ENCODE measurements at places on chromosomes 1 and 21.

DNA sequence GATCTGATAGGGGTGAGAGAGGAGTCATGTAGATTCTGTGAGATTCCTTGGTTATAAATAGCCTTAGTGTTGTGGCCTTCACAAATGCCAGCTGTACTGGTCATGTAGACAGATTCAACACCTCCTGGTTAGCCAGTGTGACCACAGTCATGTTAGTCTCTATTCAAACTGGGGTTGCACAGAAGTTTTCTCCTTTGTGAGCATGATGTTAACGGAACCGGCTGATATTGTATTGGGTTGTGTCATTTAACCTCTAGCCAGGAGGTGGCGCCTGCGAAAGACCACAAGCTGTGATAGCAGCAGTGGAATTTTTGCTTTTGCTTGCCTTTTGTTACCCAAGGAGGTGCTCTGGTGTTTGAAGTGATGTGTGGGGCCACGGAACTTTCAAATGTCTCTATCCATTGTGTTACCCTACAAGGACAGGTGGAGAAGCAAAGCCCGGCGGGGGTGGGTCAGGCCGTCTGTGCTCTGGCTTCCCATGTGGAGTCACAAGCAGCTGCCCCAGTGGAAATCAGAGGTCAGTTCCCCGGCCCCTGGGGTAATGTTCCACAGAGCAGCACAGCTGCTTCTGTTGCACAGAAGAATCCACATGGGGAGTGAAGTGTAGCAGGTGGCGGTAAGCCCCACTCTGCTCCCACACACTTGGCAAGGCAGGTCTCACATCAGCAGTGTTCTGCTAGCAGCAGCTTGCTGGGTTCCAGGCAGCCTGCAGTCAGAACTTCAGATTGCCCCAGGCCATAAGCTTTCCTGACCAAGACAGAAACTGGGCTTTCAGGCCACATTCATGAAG, 112.6 kb downstream of the ADAMTS1 start:
- DNase-seq, result no peak

- DNase-seq, result no peak
Observed at GRCh38 chr1:229694053-229694693, 68.1 kb downstream of the URB2 start.

- DNase-seq, result no peak
Observed at GRCh38 chr1:179177182-179177581, 52.3 kb downstream of the ABL2 start.

- DNase-seq, result no peak
Observed at GRCh38 chr1:5513179-5513578, 479.0 kb downstream of the NPHP4 start.

DNA sequence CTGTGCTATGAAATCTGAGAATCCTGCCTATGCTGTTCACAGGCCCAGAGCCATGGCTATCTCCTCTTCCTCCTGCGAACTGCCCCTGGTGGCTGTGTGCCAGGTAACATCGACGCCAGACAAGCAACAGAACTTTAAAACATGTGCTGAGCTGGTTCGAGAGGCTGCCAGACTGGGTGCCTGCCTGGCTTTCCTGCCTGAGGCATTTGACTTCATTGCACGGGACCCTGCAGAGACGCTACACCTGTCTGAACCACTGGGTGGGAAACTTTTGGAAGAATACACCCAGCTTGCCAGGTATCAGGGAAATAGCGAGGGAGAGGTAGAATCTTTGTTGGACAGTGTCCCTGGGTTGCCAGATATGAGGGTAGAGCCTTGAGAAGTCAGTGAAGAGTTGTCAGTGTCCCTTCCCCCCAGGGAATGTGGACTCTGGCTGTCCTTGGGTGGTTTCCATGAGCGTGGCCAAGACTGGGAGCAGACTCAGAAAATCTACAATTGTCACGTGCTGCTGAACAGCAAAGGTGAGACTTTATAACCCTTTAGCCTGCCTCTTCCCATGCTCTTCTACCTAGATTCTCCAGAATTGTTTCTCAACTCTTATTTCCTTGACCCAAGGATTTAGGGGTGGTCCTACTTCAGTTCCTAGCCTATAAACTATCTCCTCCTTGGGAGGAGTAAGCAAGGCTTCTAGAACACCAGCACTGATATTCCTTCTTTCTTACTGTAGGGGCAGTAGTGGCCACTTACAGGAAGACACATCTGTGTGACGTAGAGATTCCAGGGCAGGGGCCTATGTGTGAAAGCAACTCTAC, 1.4 kb downstream of the NIT1 start:
- no peak for DNase-seq

DNA sequence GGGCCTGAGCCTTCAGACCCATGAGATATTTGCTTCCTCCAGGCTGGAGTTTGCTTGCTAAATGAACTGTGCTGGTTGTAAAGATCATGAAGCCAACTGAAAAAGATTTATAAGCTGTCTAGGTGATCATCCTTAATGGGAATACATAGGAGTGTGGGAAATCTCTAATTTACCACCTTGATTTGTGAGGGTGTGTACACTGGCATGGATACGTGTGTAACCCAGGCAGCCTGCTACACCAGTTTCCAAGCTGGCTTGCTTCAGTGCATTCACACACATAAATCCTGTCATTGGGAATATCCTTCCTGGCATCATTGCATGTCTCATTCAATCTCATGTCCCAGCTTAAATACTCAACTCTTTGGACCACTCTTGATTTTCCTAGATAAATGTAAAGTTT, 57.6 kb upstream of the GNG12 start:
- no peak for DNase-seq

Data from stimulated activated CD8-positive, alpha-beta memory T cell treated with anti-CD3 and anti-CD28 coated beads, Interleukin-7, amount 100 ng/mL, for 24 hours (primary cell).